ENCODE measurements at places on chromosomes 4 and X.

- DNase-seq: no peak
Measured at GRCh38 chrX:71958281-71958675, 47.6 kb downstream of the NHSL2 start.

- no peak for DNase-seq
Measured at GRCh38 chr4:40065010-40065409, 8.4 kb downstream of the N4BP2 start.

- no peak for DNase-seq
Measured at GRCh38 chr4:95318483-95318882, 230.3 kb downstream of the UNC5C start.

- no peak for DNase-seq
Measured at GRCh38 chrX:129553619-129554288, 13.7 kb downstream of the OCRL start.

GRCh38 chr4:82797040-82797404 lies 1.6 kb downstream of the SCD5 start:
- no peak for DNase-seq

GRCh38 chr4:53617101-53617680 lies 25.9 kb upstream of the LNX1 start:
- DNase-seq: no peak

DNA sequence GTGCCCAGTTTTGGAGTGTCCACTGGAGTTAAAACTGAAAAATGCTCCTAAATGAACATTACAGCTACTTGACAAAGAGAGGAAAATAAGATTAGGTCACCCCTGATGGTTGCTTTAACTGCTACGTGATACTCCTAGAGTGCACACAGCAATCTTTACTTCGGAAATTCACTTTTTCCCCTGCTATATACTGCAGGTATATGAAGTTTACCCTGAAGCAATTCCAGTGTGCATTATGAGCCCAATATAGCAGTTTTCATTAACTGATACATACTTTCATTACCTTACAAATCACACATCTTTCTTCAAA lies 773 bp upstream of the ZNF827 start:
- no peak for DNase-seq

- peak; percentile 65 for DNase-seq
Measured at GRCh38 chr4:156959298-156959702, 12.3 kb downstream of the PDGFC start.

GRCh38 chrX:136920001-136920400 lies 39.5 kb upstream of the RBMX start:
- no peak for DNase-seq

DNA sequence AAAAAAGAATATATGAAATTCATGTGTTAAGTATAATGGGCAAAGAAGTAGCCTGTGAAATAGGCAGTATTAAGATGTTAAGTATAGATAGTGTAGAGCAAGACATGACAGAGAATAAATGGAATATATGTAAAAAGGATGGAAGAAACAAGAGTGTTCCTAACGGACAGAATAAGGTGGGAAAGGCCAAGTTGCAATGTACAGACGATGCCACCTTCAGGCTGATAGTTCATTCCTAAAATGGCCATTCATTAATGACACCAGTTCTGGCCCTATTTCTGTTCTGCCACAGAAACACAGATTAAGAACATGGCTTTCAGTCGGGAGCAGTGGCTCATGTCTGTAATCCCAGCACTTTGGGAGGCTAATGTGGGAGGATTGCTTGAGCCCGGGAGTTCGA lies 4.4 kb upstream of the FAM184B start:
- DNase-seq: no peak

- DNase-seq: no peak
Measured at GRCh38 chr4:163493643-163494359, 689 bp upstream of the TMA16 start.

- no peak for DNase-seq
Measured at GRCh38 chrX:85851418-85851817, 195.9 kb downstream of the CHM start.

DNA sequence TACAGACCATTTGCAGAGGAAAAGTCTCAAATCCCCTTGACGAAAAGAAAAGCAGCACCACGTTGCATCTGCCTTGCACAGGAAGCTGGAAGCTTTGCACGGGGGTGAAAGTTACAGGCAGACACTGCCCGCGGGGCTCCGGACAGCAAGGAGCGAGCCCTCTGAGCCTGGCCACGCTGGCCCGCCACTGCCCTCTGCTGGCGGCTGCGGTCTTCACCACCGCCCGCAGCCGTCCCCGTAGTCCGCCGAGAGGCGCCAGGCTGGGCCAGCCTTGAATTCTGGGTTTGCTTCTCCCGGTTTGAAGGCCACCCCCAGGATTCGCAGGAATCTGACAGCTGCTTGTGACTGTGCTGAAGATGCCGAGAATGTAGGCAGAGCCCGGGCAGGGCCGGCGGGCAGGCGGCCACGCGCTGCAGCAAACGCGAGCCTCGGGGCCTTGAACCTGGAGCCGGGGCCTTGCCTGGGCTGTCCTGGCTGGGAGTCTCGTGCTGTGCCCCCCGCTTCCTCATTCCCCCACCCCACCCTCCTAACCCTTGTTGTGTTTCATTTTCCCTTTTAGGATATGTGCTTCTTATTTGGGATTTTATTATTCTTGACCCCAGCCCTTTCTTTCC lies 49.2 kb downstream of the ENPP6 start:
- DNase-seq: no peak

- no peak for DNase-seq
Measured at GRCh38 chr4:81049330-81049729, 18.8 kb downstream of the BMP3 start.

Measured in fibroblast of skin of left biceps (primary cell).